ENCODE measurements at places on chromosomes 7 and 10.
A peak's percentile ranks its signal among the peaks of the same experiment; 100 is the strongest.

- DNase-seq, result no peak
These were observed 24.8 kb upstream of the UNC5B start for GRCh38 chr10:71187600-71187999.

- no peak for DNase-seq
These were observed 38.1 kb downstream of the FAM107B start for GRCh38 chr10:14736600-14737081.

- DNase-seq, result no peak
These were observed 56.6 kb upstream of the RAB18 start for GRCh38 chr10:27447540-27447939.

DNA sequence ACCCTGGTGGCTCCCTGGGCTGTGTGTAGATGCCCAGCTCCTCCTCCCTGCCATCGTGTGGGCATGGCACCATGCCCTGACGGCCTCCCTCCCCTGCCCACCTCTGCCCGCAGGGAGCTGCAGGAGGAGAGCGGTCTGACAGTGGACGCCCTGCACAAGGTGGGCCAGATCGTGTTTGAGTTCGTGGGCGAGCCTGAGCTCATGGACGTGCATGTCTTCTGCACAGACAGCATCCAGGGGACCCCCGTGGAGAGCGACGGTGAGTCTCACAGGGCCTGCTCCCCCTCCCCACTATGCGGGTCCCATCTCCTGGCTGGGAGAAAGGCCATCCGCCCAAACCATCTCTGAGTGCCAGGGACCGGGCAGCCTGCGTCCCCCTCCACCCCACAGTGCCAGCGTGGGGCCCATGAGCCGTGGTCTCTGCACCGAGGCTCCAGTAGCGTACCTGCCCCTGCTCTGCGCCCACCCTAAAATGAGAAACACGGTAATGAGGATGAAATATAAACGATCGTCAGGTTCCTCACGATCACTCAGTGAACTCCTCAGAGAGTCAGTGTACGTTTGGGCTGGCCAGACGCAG lies 7.8 kb downstream of the NUDT1 start:
- no peak for DNase-seq

DNA sequence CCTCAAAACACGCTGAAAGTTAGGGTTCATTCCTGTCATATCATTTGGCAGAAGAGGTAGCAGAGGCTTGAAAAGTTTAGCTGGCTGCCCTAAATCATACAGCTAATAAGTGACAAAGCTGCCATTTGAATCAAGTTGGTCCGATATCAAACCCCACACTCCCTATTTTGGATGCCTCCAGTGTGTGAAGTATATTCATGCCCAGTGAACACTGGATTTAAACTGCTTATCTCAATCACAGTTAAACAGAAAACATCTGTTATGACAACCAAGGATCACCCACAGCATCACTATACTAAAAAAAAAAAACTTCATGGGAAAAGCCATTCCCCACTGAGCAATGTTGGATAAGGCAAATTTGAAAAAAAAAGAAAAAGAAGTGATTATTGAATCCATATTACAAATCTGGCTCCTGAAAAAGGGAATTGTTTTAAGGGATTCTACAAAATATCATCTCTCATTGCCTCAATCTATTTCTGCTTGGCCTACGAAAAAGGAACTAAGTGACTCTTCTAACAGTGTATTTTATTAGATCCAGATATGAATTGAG lies 48.3 kb downstream of the ABCB1 start:
- DNase-seq, result no peak

DNA sequence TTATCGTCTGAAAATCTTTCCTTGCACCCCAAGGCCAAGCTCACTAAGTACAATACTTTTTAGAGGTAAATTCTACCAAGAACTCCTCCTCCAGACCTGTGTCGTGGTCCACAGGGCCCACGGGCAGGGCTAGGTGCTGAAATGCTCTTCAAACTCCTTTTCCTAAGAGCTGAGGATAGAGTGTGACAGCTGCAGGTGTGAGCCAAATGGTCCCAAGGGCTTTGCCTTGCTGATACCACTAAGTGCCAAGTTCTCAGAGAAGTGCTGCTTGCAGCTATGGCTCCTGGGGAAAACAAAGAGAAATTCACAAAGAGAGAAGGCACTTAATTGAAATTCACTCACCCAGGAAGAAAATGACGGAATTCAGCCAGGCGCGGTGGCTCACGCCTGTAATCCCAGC lies 868.9 kb upstream of the AUTS2 start:
- DNase-seq, result peak; percentile 76

DNA sequence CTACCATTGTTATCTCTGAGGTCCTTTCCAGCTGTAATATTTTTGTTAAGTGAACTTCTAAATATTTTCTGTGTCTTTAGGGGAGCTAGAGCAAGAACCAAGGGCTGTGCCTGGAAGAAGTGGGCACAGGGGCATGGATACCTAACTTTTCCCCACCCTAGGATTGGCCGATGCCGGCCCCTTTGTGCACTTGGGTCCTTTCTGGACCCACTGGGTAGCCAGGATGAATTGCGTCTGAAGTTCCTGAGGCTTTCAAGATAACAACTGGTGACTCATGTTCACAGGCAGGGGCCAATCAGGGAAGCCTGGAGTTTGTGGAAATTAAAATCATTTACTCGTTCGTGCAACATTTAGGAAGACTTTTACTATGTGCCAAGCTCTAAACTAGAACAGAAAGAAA lies 758 bp downstream of the DPCD start:
- no peak for DNase-seq

GRCh38 chr10:14163377-14164086 lies 167.2 kb downstream of the FRMD4A start:
- DNase-seq, result no peak

DNA sequence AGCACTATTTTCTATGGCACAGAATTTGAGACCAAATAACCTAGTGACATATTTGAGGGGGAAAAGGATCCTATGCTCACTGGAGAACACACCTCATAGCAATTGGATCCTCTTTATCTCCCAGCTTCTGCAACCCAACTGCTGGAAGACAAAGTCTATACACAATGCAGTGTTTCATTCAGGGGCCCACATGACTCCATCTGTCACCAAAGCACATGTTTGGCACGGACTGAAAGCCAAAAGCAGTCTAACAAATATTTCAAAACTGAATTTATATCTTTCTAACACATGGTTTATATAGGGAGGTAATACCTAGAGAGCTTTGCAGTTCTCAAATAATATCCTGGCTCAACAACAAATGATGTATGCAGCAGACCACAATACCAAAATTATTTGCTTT lies 39.2 kb downstream of the ADAM12 start:
- no peak for DNase-seq

- peak; percentile 57 for DNase-seq
These were observed 92.2 kb downstream of the GRK5 start for GRCh38 chr10:119299531-119299930.

- peak; percentile 10 for DNase-seq
These were observed 1.6 kb downstream of the LRRD1 start for GRCh38 chr7:92177362-92177761.

GRCh38 chr7:65444899-65445823 lies 71.5 kb downstream of the ZNF92 start:
- DNase-seq, result no peak

DNA sequence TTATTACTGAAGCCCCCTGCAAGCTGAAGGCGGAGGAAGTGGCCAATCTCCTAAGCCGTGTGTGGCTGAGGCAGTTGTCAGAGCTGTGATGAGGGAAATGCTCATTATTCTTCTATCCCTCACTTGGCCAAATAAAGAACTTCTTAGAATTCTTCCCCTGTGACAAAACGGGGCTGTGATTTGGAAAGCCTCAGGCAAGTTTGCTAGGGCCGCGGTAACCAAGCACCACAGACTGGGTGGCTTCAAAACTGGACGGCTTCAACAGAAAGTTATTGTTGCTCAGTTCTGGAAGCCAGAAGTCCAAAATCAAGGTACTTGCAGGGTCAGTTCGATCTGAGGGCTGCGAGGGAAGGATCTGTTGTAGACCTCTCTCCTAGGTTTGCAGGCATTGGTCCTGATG lies 72.3 kb upstream of the STEAP1B start:
- no peak for DNase-seq

- DNase-seq, result no peak
These were observed 59.1 kb upstream of the SMNDC1 start for GRCh38 chr10:110363572-110364411.

DNA sequence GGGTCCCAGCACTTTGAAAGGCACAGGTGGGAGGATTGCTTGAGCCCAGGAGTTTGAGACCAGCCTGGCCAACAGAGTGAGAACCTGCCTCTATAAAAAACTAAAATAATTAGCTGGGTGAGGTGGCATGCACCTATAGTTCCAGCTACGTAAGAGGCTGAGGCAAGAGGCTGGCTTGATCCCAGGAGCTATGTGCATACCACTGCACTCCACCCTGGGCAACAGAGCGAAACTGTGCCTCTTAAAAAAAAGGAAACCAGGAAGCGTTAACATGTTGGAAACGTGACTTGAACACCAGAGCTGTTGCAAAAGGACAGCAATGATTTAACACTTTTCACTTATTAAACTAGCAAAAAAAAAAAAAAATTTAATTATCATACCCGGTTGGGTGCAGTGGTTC lies 12.6 kb downstream of the BAZ1B start:
- DNase-seq, result no peak

GRCh38 chr10:55310143-55310542 lies 509.1 kb upstream of the PCDH15 start:
- DNase-seq, result no peak

DNA sequence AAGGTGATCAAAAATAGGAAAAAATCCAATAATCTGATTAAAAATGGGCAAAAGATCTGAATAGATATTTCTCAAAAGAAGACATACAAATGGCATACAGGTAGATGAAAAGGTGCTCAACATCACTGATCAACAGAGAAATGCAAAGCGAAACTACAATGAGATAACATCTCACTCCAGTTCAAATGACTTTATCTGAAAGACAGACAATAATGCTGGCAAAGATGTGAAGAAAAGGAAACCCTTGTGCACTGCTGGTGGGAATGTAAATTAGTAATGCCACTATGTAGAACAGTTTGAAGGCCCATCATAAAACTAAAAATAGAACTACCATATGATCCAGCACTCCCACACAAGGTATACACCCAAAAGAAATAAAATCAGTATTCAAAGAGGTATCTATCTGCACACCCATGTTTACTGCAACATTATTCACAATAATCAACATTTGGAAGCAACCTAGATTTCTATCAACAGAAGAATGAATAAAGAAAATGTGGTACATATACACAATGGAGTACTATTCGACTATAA lies 85.0 kb downstream of the LRRN3 start:
- DNase-seq, result no peak

GRCh38 chr7:37832194-37832593 lies 16.2 kb upstream of the NME8 start:
- DNase-seq, result no peak

GRCh38 chr7:2824678-2825461 lies 19.2 kb downstream of the GNA12 start:
- no peak for DNase-seq

- DNase-seq, result peak; percentile 13
These were observed 40.0 kb upstream of the PFKFB3 start for GRCh38 chr10:6162589-6163356.

DNA sequence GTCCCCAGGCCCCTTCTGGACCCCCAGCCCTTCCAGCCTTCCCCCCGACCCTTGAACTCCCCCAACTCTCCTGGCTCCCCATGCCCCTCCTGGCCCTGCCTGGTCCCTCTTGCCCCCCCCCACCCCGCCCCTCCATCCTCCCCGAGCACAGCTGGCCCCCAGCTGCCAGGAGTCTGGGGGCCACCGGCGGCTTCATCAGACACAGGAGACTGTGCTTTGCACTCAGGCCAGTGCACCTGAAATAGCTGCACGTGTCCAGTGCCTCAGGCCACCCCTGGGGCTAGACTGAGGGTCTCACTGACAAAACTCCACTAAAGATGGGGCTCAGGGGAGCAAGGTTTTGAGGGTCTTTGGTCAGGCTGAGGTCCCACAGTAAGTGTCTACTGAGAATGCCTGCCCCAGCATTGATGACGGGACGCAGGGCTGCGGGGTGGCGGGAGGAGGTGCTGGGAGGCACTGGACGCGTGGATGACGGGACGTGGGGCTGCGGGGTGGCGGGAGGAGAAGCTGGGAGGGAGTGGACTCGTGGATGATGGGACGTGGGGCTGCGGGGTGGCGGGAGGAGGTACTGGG lies 6.5 kb downstream of the FOXL3 start:
- DNase-seq, result no peak

DNA sequence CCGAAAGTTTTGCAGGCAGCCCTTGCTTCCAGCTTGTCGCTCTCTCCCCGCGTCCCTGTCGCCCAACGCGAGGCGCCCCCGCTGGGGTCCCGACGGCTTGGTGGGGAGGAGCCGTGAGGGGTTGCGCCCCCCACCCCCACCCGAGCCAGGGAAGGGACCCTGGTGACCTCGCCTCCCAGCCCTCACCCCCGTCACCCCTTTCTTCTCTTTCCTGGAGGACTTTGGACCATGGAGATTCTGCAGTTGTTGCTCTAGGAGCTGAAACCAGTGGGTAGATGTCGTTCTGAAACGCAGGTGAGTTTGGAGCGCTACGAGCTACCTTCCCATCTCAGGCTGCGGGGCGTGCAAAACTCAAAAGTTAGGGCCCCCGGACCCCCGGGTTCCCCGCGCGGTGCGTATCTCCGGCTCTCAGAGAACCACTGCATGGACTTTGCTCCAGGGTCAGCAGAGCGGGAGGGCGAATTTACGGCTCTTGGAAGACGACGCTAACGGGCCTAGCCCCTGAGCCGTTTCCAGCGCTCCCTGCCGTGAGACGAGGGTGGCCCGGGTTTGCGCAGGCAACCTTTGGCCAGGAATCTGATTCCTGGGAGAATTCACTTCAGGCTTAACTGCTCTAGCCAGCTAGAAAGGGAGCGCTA lies 684 bp upstream of the ATXN7L1 start:
- peak; percentile 74 for DNase-seq

GRCh38 chr7:90698616-90699015 lies 102.5 kb downstream of the CDK14 start:
- no peak for DNase-seq

Measured in NCI-H82 (cell line).